ENCODE measurements at places on chromosomes 12 and 14. TPM values are rescaled to one million over a fixed set of nuclear protein-coding genes. Genes with fewer than 3 reads are reported as not detected.
A peak's percentile ranks its signal among the peaks of the same experiment; 100 is the strongest.

GRCh38 chr12:114729731-114730130 lies 45.8 kb upstream of the TBX3 start:
- H3K27ac ChIP-seq = no peak overlapping the region
- H3K4me3 ChIP-seq = no peak overlapping the region
- H3K4me1 ChIP-seq = no peaks in the 10 kb centered on the region
- H3K36me3 ChIP-seq = no peaks in the 10 kb centered on the region
- no peaks in the 10 kb centered on the region for H3K27me3 ChIP-seq

GRCh38 chr14:73644531-73645247 lies at the start of gene DNAL1:
Gene DNAL1, plus strand, starts transcription at chr14:73644986. Its CDS starts 54 bp downstream, at chr14:73645040.
- H3K4me3 ChIP-seq = peak within 1 kb of the TSS; percentile 87
- no peaks in the 10 kb centered on the region for H3K27me3 ChIP-seq
- H3K27ac ChIP-seq = peak within 1 kb of the TSS; percentile 74

DNA sequence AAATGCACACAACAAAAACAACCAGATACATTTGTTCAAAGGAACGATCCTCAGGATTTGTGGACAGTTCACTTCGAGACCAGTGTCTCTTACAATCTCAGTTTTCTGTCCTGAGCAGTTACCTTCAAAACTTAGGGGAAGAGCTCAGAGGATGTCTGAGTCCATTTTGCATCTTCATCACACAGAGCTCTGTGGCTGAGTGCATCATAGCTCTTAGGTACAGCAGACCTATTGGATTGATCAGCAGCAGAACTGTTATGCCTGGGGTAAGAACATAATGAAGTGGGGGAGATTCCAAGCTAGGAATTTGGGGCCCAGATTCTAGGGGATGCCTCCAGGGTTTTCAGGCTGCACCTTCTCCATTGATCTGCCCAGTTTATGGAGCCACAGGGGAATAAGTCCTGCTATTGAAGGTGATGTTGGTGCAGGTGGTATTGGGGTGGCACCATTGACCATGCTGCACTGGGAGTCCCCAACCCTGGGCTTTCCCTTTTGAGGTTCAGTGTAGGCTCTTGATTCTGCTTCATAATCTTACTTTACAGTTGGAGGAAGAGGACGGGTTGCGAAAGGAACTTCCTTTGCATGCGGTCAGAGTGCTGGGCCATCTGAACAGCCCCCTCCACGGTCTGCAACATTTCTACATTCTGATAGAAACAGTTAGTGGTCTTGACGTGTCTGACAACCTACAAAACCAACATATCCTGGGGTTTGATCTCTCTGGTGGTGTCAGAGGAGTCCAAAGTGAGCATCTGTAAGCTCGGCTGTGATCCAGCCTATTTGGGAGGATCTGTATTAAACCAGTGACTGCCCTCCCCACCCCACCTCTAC lies 112.8 kb downstream of the CHST11 start:
- no peaks in the 10 kb centered on the region for H3K36me3 ChIP-seq
- H3K27me3 ChIP-seq = no peaks in the 10 kb centered on the region
- no peak for DNase-seq
- no peaks in the 10 kb centered on the region for H3K4me1 ChIP-seq
- H3K4me3 ChIP-seq = no peak overlapping the region

DNA sequence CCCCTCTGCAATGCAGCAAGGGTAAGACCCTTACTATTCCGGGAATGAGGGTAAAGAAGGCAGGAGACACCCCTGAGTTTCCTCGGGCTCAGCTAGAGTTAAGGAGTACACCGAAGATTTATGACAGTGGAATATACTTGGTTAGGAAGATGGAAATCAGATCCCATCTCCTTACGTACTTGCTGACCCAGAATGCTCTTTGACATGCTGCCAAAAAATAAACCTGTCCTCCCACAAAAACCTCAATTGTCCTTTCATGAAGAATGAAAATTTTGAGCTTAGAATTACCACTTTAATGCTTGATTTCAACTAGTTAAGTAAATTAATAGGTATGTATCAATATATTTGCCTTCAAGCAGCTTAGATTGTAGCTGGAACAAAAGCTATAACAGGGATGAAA lies 99.5 kb downstream of the PRIMA1 start:
- H3K4me3 ChIP-seq = no peak overlapping the region
- no peaks in the 10 kb centered on the region for H3K4me1 ChIP-seq
- no peak for DNase-seq
- no peaks in the 10 kb centered on the region for H3K36me3 ChIP-seq
- H3K27me3 ChIP-seq = no peaks in the 10 kb centered on the region

DNA sequence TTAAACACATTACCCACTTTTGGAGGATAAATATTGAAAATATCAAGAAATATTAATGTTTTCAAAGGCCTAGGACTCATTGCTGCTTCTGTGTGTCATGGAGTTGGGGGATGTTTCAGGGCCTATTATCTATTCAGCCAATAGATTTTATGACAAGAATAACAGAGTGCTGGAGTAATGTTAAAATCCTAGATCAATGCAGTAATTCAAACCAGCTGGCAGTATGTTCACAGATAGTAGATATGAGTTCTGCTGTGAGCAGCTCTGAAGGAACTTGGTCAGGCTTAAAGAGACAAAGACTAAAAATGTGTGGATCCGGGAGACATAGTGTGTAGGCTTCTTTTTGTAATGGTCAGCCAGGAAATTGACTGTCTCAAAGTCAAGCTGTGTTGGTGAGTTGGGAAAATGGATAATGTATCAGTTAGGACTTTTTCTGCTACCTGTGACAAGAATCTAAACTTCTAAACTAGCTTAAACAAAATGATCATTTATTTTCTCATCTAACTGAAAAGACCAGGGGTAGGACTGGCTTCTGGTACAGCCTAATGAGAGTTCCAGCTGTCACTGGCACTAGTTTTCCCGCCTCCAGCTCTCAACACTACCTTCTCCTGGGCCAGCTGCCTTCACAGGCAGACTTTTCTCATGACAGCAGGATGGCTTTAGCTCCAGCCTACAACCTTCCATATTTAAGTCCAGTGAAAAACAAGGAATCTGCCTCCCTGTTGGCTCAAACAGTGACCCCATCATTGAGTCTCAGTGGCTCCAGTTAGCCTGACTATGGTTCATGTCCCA lies 16.3 kb upstream of the POLR3B start:
- H3K4me3 ChIP-seq = no peak overlapping the region
- no peak for DNase-seq
- H3K27ac ChIP-seq = no peak overlapping the region
- no peaks in the 10 kb centered on the region for H3K27me3 ChIP-seq

DNA sequence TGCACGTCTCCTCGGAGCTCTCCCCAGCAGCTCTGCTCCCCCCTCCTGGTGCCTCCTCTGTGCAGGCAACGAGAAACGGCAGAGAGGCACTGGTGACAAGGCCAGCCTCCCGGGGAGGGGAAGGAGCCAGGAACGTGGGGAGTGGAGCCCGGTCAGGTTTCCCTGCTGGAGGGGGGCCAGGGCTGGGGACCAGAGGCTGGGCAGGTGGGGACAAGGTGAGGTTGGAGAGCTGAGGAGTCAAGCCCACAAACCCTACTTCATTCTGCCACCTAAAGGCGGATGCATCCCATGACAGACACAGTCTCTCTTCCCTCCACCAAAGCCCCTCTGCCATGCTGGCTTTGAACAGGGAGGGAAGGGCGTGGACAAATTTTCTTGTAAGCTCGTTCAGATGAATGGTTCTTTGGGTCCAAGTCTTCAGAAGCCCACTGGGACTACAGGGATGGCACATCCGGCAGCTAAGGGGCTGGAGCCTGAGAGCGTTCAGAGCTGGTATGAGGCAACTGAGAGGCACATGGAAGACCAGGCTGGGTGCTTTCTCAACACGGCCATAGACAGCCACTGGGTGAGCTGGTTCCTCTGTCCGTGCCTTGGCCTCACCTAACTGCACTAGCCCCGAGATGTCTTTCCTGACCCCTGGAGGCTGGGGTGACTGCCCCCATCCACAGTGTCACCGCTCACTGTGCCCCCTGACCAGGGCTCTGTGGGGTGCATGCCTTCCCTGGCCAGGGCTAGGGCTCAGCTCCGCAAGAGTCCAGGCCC lies 105.9 kb downstream of the RBM19 start:
- H3K4me3 ChIP-seq = no peak overlapping the region
- no peak for DNase-seq
- H3K4me1 ChIP-seq = no peaks in the 10 kb centered on the region
- H3K27me3 ChIP-seq = no peaks in the 10 kb centered on the region

DNA sequence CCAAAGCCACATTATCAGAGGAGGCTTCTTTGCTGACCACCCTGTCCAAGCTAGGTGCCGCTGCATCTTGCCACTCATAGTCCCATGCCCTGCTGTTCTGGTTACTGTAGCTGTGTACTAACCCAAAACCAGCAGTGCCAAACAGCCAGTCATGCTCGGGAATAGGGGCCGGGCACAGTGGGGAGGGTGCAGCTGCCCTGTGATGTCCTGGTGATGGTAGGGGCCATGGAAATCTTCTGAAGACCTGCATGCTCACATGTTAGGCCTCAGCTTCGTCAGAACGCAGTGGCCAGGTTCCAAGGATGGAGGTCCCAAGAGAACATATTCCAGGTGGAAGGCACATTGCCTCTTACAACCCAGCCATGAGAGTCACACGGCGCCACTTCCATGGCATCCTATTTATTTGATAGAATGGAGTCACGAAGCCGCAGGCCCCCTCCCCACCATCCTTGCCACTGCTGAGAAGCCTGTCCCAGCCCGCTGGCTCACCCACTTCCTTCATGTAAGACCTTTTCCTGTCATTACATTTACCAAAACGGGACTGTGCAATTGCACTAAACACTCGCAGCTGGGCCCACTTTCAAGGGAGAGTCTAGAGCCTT lies 48.5 kb downstream of the FAM222A start:
- no peak for DNase-seq
- no peak overlapping the region for H3K4me3 ChIP-seq
- no peak overlapping the region for H3K27ac ChIP-seq
- no peaks in the 10 kb centered on the region for H3K36me3 ChIP-seq
- peaks cover 6% of the 10 kb centered on the region for H3K4me1 ChIP-seq
- H3K27me3 ChIP-seq = no peaks in the 10 kb centered on the region

GRCh38 chr14:73283608-73284379 lies 46.5 kb downstream of the PAPLN start:
- no peak overlapping the region for H3K4me3 ChIP-seq
- no peaks in the 10 kb centered on the region for H3K4me1 ChIP-seq
- no peaks in the 10 kb centered on the region for H3K27me3 ChIP-seq
- DNase-seq = no peak
- H3K27ac ChIP-seq = no peak overlapping the region
- peaks cover 76% of the 10 kb centered on the region for H3K36me3 ChIP-seq

- H3K4me1 ChIP-seq = no peaks in the 10 kb centered on the region
- no peak overlapping the region for H3K4me3 ChIP-seq
- no peaks in the 10 kb centered on the region for H3K27me3 ChIP-seq
- H3K27ac ChIP-seq = no peak overlapping the region
- H3K36me3 ChIP-seq = no peaks in the 10 kb centered on the region
Observed at GRCh38 chr12:53326460-53327185, 5.2 kb upstream of the AAAS start.

GRCh38 chr12:104622928-104623327 lies 166.2 kb downstream of the CHST11 start:
- H3K27me3 ChIP-seq = no peaks in the 10 kb centered on the region
- no peak overlapping the region for H3K27ac ChIP-seq
- no peak for DNase-seq
- H3K4me3 ChIP-seq = no peak overlapping the region

PKP2 gene
- 17.2 TPM for total RNA-seq

GRCh38 chr12:15532364-15532977 lies 210.2 kb downstream of the PTPRO start:
- no peaks in the 10 kb centered on the region for H3K4me1 ChIP-seq
- no peaks in the 10 kb centered on the region for H3K36me3 ChIP-seq
- no peak for DNase-seq
- H3K27ac ChIP-seq = no peak overlapping the region
- H3K4me3 ChIP-seq = no peak overlapping the region

PLEKHH1 gene
- total RNA-seq = 4.1 TPM

TPPP2 gene
- 3.4 TPM for total RNA-seq

DNA sequence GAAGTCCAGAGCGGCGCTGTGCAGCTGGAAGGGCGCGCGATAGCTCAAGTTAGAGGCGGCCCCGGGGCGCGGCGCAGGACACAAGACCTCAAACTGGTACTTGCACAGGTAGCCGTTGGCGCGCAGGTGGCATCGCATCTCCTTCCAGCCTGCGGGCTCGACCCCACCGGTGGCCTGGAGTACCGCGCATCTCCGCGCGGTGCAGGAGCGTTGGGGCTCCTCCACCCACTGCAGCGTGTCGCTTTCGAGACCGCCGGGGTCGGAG lies 553 bp downstream of the CLEC14A start:
- DNase-seq = peak; percentile 31
- H3K27me3 ChIP-seq = no peaks in the 10 kb centered on the region
- peak overlapping the region; percentile 40 for H3K4me3 ChIP-seq
- H3K36me3 ChIP-seq = no peaks in the 10 kb centered on the region
- peak overlapping the region; percentile 53 for H3K27ac ChIP-seq

DNA sequence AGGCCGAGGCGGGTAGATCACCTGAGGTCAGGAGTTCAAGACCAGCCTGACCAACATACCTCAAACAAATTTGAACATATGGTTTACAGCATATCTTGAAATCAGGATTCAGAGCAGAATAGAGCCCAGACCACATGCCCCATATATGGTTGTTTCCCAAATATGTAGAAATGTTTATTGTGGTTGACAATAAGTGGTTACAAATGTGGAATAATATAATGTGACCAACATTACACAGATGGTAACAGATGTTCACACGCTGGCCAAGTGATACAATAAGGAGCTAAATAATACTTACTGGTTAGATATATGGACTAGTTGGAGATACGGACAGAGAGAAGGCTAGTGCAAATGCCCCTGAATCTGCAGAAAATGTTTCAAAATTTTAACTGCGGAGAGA lies 85.3 kb downstream of the MAPKAPK5 start:
- no peak overlapping the region for H3K27ac ChIP-seq
- H3K4me3 ChIP-seq = no peak overlapping the region
- H3K4me1 ChIP-seq = no peaks in the 10 kb centered on the region
- H3K36me3 ChIP-seq = no peaks in the 10 kb centered on the region
- no peak for DNase-seq
- H3K27me3 ChIP-seq = no peaks in the 10 kb centered on the region

SLC7A7 gene
- total RNA-seq = 11.4 TPM

ITGA7 gene
- total RNA-seq = 3.7 TPM

GRCh38 chr14:75648066-75648838 lies 12.4 kb downstream of the ERG28 start:
- no peaks in the 10 kb centered on the region for H3K36me3 ChIP-seq
- H3K27me3 ChIP-seq = no peaks in the 10 kb centered on the region
- peak overlapping the region; percentile 41 for H3K27ac ChIP-seq
- peak; percentile 75 for DNase-seq
- no peak overlapping the region for H3K4me3 ChIP-seq
